ENCODE measurements at places on chromosomes 12 and 14.

DNA sequence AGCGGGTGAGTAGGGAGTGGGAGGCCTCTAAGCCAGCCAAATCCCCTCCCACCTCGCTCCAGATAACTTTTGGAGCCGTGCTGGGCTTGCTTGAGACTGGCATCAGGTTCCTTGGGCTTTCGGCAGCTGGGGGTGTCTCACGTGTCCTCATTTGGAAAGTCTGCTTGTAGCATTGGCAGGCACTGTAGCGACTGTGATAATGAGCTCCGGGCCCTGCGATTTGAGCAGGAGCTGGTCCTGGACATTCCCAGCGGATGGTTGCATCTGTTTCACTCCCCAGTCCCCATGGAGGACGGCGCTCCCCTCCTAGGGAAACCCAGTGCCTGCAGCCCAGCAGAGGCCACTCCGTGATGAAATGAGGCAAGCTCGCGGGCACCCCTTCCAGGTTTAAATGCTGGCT lies 49.4 kb downstream of the DGLUCY start:
- peak; percentile 38 for DNase-seq

DNA sequence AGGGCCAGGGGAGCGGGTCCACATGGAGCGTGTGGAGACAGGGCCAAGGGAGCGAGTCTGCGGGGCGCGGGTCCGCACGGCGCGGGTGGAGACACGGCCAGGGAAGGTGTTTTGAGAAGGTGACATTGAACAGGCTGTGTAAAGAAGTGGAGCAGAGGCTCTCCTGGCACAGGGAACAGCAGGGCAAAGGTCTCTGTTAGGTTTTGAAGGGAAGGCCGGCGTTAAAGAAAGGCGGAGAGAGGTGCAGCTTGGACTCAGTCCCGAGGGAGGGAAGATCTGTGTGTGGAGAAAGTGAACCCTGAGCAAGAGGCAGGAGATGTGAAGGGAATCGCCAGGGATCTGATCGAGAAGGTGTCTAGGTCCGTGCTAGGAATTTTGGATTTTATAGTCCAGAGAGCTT lies 1.8 kb downstream of the PXMP2 start:
- DNase-seq = no peak

DNA sequence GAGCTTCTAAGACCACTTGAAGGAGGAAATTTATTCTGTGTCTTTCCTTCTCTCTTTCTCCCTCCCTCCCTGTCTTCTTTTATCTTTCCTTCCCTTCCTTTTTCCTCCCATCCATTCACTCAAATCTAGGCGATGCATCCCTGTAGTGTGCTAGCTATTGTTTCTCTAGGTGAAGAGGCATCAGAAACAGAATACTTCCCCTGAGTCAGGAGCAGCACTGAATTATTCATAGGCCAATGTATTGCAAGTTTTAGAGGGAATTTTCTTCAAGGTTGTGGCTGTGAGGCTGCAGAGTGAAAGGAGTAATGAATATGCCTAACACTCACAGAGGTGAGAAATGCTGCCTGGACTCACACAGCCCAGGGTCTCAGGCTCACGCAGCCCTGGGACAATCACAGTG lies 23.2 kb downstream of the CCDC177 start:
- no peak for DNase-seq

GRCh38 chr14:103763730-103764488 lies 48.3 kb downstream of the ZFYVE21 start:
- no peak for DNase-seq

- no peak for DNase-seq
These were observed 62.5 kb downstream of the ETNK1 start for GRCh38 chr12:22687361-22688076.

GRCh38 chr12:41981758-41982157 lies 162.9 kb downstream of the GXYLT1 start:
- no peak for DNase-seq
